Activated T-cell treated with anti-CD3 and anti-CD28 coated beads for 24 hours (primary cell): ENCODE measurements at places on chromosomes 1 and 21.

- DNase-seq: no peak
Measured at GRCh38 chr1:213572912-213573647, 414.7 kb upstream of the PROX1 start.

- DNase-seq: no peak
Measured at GRCh38 chr21:42257091-42257765, 38.3 kb downstream of the ABCG1 start.

DNA sequence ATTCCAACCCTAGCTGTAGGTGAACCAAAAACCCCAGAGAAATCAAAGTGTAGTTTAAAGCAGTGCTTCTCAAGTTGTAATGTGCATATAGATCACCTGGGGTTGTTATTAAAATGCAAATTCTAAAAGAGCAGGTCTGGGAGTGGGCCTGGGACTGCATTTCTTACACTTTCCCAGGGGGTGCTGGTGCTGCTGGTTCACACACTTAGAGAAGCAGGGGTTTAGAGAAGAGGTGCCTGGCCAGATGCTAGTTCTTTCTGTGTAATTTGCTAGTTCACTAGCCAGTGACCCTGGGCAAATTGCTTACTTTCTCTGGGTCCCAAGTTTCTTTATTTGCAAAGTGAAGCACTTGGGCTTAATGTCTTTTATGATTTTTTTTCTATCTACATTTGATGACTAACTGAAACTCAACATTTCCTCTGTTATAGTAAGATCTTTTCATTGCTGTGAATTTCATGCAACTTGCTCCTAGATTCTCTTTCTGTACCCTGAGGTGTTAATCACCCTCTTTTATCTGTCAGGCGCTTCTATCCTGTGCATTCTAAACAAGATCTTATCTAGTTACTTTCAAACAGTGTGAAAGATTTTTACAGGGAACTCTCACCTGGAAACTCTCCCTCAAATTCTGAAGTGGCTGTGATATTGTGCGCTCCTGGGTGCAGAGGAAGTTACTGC lies 141.9 kb upstream of the UBE2U start:
- DNase-seq: no peak

- no peak for DNase-seq
Measured at GRCh38 chr1:33867684-33868083, 3.8 kb downstream of the HMGB4 start.

DNA sequence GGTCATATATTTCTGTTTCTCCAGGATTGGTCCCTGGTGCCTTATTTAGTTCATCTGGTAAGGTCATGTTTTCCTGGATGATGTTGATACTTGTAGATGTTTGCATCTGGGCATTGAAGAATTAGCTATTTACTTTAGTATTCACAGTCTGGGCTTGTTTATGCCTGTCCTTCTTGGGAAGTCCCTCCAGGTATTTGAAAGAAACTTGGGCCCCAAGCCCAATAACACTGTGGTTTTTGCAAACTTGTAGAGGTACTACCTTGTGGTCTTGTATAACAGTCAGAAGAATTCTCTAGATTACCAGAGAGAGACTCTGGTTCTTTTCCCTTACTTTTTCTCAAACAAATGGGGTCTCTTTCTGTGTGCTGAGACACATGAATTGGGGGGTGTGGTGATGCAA lies 251.4 kb upstream of the B3GALT2 start:
- DNase-seq: no peak

GRCh38 chr1:210605099-210605498 lies 276.4 kb downstream of the HHAT start:
- no peak for DNase-seq

DNA sequence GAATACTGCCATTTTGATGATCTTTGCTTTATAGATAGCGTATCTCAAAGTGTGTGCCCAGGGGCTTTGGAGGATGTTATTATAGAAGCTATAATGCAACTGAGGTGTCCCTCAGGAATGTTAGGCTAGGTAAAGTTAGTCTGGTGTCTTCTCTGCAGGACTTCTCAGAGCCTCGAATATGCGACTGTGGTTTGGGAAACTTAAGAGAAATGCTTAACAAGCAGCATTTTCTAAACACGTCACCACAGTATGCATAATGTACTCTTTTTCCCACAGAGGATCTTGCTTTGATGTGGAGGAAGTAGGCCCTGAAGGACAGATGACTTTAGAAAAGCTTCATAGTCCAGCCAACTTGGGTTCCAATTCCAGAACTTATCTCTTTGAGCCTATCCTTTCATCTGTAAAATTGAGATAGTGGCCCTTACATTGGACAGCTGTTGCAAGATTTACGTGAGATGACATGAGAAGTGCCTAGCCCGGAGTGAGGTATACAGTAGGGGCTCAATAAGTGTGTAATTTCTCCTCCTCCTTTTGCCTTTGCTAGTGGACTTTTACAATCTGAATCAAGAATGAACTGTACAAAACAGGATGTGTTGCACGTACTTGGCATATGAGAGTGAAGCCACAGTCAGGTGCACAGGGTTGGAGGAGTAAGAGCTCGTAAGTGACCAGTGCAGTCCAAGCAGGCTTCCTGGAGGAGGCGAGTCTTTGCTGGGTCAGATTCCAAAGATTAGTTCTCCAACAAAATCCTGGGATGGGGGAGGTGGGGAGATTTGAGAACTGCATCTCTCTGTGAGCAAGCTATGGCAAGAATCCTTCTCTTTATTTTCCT lies 29.7 kb upstream of the TRABD2B start:
- DNase-seq: no peak

DNA sequence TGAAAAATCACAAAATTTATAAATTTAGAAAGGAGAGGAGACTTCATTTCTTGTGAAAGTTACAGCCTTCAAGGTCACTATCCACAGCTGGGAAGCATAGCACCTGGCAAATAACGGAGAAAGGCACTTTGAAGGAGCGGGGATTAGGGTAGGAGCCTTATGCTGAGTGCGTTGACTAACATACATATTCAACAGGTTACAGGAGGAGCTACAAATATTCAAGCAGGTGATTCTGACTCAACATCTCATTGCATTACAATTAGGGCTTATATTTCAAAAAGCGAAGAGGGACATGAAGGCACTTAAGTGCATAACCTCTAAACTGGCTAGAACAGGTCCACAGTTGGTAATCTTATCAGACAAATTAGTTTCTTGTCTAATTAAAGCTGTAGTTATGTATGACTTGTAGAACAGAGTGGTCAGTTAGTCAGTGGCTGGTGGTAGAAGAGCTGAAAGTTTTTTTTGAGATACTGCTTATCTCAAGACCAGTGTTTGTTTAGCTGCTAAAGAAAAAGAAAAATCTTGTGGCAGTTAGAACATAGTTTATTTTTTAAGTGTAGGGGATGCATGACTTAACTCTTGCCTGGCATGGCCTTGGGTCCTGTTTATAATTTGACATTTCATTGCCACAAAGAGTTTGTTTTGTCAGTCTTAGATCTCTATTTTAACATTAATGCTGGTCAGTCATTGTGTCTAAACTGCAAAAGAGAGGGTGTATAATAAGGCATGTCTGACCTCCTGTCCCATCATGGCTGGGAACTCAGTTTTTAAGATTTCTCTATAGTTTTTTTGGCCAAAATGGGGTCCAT lies 311.5 kb downstream of the DUSP10 start:
- no peak for DNase-seq

- no peak for DNase-seq
Measured at GRCh38 chr1:10835822-10836421, 39.5 kb upstream of the CASZ1 start.

DNA sequence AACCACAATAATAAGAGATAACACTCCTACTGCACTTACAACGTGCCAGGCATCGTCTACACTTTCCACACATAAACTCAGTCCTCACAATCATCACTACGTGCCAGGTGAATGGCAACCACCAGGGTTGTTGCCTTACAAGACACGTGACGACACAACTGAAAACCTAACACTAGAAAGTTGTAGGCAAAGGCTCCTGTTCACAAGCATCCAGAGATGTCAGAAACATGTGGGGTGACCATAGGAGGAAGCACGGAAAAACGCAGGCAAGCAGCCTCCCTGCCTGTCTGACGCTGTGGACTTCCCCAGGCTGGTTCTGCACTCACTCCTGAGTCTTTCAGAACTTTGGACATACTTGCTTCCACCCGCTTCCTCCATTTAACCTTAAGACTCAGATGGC lies 7.0 kb downstream of the CAPZB start:
- no peak for DNase-seq

DNA sequence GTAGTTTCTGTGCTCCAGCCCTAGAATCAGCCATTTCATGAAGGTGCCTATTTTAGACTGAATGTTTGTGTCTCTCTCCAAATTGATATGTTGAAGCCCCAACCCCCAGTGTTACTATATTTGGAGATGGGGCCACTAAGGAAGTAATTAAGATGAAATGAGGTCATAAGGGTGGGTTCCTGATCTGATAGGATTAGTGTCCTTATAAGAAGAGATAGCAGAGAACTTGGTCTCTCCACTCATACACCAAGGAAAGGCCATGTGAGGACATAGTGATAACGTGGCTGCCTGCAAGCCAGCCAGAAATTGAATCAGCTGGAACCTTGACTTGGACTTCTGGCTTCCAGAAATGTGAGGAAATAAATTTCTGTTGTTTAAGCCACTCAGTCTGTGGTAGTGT lies 12.3 kb downstream of the RAVER2 start:
- DNase-seq: no peak

GRCh38 chr1:56688522-56689026 lies 43.5 kb downstream of the PRKAA2 start:
- no peak for DNase-seq

DNA sequence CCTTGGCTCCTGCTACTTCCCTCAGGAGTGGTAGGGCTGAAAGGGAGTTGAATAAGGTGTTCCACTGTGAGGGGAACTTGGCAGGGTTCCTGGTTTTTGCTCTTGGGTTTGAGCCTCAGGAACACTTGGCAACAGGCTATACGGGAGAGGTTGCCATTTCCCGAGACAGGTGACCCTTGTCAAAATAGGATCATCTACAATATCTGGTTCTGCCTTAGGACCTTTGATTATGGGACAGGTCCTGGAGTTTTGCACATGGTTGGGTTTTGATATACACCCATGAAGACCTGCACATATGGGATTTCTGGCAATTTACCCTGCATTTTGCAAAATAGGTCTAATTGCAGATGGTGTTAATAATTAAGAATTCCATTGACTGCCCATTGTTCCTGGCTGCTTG lies 31.1 kb downstream of the YY1AP1 start:
- no peak for DNase-seq

- DNase-seq: no peak
Measured at GRCh38 chr1:213287987-213288386, 236.9 kb downstream of the RPS6KC1 start.

DNA sequence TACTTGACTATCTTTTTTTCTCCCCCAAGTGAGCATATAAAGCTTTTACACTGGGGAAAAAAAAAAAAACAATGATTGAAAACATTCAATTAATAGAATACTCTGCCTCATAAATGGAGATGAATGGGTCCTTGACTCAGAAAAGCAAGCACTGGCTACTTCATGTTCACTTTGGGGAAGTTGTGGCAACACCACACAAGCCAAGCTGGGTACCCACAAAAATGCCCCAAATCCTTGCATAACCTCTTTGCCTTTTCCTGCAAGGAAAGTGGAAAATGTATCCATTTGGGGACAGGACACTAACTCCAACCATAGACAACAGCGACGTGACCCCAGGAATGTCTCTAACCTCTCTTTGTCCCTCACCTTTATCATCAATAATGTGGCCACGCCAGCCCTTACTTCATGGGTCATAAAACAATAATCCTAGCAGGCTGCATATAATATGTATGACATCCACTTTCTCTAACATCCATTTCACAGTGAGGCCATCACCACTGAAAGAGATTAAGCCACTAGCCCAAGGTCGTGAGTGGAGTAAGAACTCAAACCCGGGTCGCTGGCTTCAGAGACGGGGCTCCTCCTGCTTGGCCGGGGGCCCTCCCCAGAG lies 2.3 kb downstream of the ECE1 start:
- DNase-seq: no peak

DNA sequence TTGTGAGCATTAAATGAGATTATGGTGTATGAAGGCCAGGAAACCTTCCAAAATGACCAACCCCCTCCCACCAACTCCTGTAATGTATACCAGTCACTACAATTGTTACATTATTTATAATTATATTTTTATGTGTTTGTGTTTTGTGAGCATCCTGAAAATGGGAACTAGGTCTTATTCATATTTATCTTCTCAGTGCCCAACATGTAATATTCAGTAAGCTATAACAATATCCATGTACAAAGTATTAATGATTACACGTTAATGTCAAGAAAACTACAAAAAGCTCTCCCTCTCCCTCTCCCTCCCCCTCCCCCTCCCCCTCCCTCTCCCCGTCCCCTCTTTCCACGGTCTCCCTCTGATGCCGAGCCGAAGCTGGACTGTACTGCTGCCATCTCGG lies 19.0 kb upstream of the ASAP3 start:
- no peak for DNase-seq

DNA sequence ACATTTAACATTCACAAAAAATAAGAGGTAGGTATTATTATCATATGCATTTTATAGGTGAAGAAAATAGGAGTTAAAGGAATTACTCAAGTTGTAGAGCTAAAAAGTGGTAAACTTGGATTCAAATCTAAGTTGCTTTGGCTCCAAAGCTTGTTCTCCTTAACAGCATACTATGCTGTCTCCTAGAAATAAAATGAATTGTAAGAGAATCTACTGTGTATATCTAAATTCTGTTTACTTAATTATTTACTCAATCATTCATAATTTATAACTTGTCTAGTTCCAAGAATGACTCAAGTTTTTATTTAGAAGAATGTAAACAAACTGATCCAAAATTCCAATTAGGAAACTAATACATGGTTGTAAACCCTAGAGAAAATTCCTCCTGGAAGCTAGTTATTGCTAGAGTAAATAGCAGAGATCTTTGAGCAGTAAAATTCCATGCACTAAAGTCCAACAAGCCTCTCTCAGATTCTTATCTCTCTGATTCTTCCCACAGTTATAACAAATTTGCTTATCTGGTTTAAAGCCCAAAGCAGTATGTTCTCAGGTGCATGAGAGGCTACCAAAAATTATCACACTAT lies 132.5 kb upstream of the DPT start:
- DNase-seq: no peak

DNA sequence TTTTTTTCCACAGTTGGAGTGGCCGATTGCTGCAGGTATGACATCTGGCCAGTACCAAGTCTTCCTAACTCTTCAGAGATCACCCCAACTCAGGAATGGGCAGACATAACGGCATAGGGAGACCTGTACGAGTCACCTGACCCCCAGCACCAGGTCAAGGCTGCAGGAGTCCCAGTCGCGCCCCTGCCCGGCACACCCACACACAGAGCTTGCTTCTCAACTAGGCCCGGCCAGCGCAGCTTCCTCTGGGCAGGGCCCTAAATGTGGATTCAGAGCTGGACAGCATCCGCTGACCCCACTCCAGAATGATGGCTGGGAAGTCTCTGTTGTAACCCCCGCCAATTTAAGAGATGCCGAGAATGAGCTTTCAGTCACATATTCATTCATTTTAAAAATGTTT lies 58.8 kb upstream of the CLDN14 start:
- DNase-seq: no peak

- DNase-seq: no peak
Measured at GRCh38 chr1:196493881-196494280, 114.4 kb downstream of the KCNT2 start.
